ENCODE measurements at places on chromosomes 4 and X. TPM values are rescaled to one million over a fixed set of nuclear protein-coding genes. Genes with fewer than 3 reads are reported as not detected.

DNA sequence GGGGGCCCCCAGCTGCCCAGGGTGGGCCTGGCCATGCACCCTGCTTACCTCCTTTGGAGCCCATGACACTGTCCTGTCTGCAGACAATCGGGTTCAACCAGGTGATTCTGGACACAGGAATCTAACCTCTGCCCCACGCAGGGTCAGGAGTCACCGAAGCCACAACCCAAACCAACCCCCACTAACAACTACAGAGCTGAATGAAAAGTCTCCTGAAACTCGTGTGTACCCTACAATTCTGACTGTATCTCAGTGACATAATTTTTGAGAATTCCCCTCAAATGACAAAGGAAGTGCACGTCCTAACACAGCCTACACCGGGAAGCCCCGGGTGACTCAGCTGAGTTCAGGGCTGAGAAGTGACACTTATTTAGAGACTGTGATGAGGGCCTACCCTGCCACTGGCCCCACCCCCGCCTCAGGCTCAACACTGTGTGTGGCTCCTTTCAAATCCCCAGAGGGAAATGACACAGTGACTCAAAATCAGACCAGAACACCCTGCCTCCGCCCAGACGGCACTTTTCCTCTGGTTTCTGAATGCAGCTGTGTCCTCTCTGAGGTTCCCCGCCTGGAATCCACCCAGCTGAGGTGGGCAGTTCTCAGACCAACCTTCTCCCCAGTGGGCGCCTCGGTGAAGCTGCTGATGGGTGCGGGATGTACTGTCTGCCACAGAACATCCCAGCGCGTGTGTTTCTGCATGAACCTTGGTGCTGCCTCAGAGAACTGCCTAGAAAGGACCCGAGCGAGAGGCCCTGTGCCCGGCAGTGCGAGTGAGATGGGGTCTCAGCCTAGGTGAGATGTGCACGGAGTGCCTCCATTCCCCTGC is 9.9 kb downstream of the TNIP2 start:
- no peak for DNase-seq

DNA sequence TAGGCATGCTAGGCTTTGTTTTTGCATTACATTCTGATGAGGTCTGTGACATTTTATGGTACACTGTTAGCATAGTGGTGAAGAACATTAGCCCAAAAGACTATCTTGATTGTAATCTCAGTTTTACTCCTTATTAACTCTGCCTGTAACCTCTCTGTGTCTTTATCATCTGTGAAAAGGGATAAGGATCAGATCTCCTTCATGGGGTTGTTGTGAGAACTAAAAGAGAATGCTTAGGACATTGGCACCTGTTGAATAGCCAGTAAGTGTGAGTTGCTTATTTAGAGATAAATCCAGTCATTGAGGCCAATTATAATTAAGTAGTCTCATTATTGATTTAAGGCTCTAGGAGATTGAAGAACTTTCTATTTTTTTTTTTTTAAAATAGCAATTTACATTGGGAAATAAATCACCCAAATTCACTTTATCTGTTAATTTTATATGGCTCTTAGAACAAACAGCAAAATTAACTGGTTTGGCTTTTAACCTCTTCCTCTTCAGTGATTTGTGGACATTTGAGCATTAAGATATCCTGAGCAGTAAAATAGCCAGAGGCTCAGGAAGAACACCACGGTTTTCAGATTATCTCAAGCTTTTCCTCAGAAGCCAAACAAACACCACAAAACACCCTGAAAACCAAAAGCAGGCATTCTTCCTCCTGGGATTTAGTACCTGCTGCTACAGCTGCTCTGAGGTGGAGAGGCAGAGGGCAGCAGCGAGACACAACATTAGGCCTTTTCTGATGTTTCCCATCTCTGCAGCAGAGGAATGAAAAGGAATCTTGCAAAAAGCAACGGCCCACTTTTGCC is 192.9 kb downstream of the ARHGAP10 start:
- peak; percentile 42 for DNase-seq

DNA sequence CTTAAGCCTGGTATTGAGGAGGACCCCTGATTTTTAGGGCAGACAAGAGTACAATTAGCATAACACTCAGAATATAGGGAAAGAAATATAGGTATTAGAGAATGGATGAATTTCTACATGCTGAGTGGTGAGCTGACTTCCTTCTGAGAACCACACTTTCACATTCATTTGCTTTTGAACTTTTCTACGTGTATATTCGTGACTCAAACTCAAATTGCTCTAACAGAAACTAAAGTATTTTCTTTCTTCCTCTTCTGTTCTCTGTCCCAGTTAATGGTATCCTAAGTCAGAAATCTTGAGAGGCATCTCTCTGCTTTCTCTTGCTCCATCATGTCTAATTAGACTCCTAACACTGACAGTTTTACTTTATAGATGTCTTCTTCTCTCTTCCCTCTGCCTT is 103.2 kb upstream of the CITED1 start:
- no peak for DNase-seq

The SMIM10L2A gene
- 0.27 TPM for total RNA-seq

DNA sequence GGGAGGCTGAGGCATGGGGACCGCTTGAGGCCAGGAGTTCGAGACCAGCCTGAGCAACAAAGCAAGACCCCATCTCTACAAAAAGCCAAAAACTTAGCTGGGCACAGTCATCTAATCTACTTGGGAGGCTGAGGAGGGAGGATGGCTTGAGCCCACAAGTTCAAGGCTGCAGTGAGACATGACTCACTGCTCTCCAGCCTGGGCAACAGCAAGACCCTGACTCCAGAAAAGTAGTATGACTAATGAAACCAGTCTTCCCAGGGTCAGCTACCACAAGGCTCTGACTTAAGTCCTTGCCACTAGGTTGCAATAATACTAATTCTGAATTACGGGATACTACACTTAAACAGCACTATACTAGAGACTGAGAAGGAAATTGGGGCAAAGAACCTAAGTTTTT is 33.1 kb downstream of the ERVMER34-1 start:
- DNase-seq = no peak

DNA sequence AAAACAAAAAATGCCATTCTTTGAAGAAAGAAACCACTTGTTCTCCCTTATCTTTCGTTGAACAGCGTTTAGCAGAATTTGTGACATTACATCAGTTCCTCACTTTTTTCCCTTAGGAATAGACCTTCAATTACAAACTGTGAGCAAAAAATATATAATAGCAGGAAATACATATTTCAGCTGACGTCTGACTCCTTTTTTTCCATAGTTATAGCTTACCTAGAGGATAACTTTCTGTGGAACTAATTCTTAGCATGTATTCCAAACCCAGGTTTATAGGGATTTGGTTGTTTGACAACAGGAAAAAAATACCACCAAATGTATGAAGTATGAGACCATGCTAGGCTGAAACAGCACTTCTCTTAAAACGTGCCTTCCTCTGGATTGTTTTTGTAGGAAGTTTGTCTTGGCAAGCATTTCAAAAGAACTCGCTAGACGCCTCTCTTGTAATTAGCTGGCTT is 2.0 kb upstream of the LIMCH1 start:
- no peak for DNase-seq

The STK32B gene
- total RNA-seq = 0.64 TPM

DNA sequence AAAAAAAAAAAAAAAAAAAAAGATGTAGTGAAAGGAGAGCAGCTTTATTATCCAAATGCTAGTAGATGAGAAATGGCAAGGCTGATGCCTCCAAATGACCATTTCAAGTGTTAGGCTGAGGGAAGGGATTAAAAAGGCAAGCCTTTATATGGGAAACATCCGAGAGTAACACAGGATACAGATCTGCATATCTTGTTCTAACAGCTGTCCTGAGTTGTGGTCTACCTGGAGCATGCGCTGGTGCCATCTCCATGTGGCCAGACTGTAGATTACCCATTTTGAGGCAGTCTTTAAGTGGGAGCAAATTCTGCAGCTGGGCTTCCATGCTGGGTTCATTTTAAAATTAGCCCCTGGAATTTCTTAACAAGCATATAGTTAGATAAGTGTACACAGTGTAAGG is 26.0 kb upstream of the ELF2 start:
- DNase-seq = no peak

- no peak for DNase-seq
These were observed 156.1 kb downstream of the ENPP6 start for GRCh38 chr4:184061582-184061981.

GRCh38 chr4:185792384-185793115 is 19.4 kb downstream of the SORBS2 start:
- DNase-seq = no peak

DNA sequence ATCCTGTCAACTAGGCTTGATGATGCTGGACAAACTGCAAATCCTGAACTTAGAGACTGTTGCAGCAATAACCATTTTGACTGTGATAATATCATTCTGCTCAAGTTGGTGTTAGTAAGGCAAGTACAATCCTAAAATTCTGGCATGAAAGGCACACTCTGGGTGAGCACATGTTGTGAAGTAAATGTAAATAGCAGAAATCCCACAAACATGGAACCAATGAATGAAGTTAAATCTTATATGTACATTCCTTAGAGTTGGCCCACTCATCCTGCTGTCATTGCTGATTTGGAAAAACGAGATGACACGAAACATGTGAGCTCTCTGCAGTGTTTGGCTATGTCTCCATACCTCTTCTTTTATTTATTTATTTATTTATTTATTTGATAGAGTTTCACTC is 21.0 kb downstream of the RBM47 start:
- DNase-seq = no peak

DNA sequence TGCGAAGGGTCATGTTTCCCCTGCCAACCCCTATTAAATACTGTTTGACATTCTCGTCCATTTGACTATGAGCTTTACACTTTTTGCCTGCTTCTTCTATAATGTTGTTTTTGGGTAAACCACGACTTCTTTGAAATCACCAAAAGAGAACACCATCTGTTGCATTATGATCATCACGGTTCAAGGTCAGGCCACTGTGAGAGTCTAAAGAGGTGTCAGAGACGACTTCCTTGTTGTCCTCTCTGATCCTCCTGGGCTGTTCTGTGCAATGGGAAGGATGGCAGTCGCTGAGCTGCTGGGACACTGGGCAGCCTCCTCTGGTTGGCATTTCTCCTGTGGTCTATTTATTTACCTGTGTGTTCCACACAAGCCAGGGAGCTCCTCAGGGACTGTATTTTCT is 137.5 kb downstream of the RASL11B start:
- no peak for DNase-seq

The SPANXD gene
- not detected for total RNA-seq

Measured in colonic mucosa (tissue), 4 donors.